Osteoblast (primary cell): ENCODE measurements at places on chromosomes 7 and 10.

GRCh38 chr10:4053940-4054339, 268.9 kb upstream of the KLF6 start:
- H3K27ac ChIP-seq: no peak overlapping the region
- no peak overlapping the region for H3K4me3 ChIP-seq
- peaks cover 5% of the 10 kb centered on the region for H3K4me1 ChIP-seq

- no peaks in the 10 kb centered on the region for H3K36me3 ChIP-seq
- DNase-seq: no peak
- H3K27ac ChIP-seq: no peak overlapping the region
- no peaks in the 10 kb centered on the region for H3K27me3 ChIP-seq
These were observed 199.2 kb upstream of the KIAA1217 start for GRCh38 chr10:24009736-24010135.

- H3K27me3 ChIP-seq: no peaks in the 10 kb centered on the region
- peaks cover 12% of the 10 kb centered on the region for H3K4me1 ChIP-seq
- H3K36me3 ChIP-seq: no peaks in the 10 kb centered on the region
- peak; percentile 62 for DNase-seq
- H3K27ac ChIP-seq: no peak overlapping the region
These were observed 3.4 kb downstream of the MMRN2 start for GRCh38 chr10:86953747-86954680.

GRCh38 chr7:102291056-102291915, 4.6 kb downstream of the SH2B2 start:
- no peaks in the 10 kb centered on the region for H3K36me3 ChIP-seq
- DNase-seq: peak; percentile 88
- no peak overlapping the region for H3K4me3 ChIP-seq
- peaks cover 9% of the 10 kb centered on the region for H3K4me1 ChIP-seq
- no peak overlapping the region for H3K27ac ChIP-seq

DNA sequence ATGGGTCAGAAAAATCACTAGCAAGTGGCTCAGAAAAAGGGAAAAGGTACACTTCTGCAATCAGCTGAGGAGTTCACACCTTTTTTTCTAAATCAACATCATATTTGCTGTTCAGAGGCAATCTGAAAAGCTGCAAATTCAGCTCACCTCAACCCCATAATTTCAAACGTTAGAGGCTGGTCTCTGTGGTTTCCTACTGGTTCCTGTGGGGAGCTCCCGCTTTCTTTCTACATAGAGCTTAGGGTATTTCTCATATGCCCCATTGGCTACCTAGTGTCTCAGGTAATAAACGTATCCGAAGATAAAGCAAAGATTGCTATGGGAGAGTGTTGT, 5.2 kb upstream of the ZNF22 start:
- no peak for DNase-seq
- H3K27me3 ChIP-seq: no peaks in the 10 kb centered on the region
- H3K36me3 ChIP-seq: no peaks in the 10 kb centered on the region
- H3K4me3 ChIP-seq: no peak overlapping the region
- H3K4me1 ChIP-seq: peaks cover 51% of the 10 kb centered on the region
- peak overlapping the region; percentile 78 for H3K27ac ChIP-seq

- H3K4me3 ChIP-seq: no peak overlapping the region
- peaks cover 3% of the 10 kb centered on the region for H3K36me3 ChIP-seq
- no peak for DNase-seq
These were observed 10.7 kb downstream of the INPP5A start for GRCh38 chr10:132548106-132548823.

- H3K27ac ChIP-seq: no peak overlapping the region
- no peaks in the 10 kb centered on the region for H3K4me1 ChIP-seq
- no peak overlapping the region for H3K4me3 ChIP-seq
- no peaks in the 10 kb centered on the region for H3K36me3 ChIP-seq
- DNase-seq: peak; percentile 50
- H3K27me3 ChIP-seq: peaks cover 2% of the 10 kb centered on the region
These were observed 2.7 kb downstream of the OPN4 start for GRCh38 chr10:86657011-86657395.

GRCh38 chr7:128151635-128152034, 89.4 kb upstream of the LEP start:
- H3K27me3 ChIP-seq: peaks cover 46% of the 10 kb centered on the region
- DNase-seq: no peak
- no peaks in the 10 kb centered on the region for H3K36me3 ChIP-seq
- H3K4me1 ChIP-seq: no peaks in the 10 kb centered on the region

GRCh38 chr7:55996856-55997500, 32.6 kb downstream of the NIPSNAP2 start:
- DNase-seq: no peak
- no peak overlapping the region for H3K4me3 ChIP-seq
- H3K36me3 ChIP-seq: peaks cover 12% of the 10 kb centered on the region
- H3K4me1 ChIP-seq: no peaks in the 10 kb centered on the region
- H3K27me3 ChIP-seq: no peaks in the 10 kb centered on the region
- H3K27ac ChIP-seq: no peak overlapping the region

DNA sequence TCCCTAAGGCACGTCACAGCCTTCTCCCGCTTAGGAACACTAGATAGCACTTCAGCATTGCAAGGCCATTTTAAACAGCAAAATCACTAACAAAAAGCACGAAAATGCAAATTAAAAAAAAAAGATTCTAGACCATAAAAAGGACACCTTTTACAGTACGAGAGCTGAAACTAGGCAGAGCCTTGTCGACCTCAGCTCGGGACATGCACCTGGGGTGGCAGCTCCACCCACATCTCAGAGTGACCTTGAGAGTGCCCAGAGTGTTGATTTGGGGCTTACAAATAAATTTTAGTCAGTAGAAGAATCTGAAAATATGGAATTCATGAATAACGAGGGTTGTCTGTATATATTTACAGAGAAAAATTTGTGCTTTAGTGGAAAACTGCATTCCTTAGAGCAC, 1.1 kb downstream of the MRPS24 start:
- no peaks in the 10 kb centered on the region for H3K27me3 ChIP-seq
- peak overlapping the region; percentile 78 for H3K4me3 ChIP-seq
- H3K4me1 ChIP-seq: peaks cover 34% of the 10 kb centered on the region
- DNase-seq: no peak
- peaks cover 18% of the 10 kb centered on the region for H3K36me3 ChIP-seq

DNA sequence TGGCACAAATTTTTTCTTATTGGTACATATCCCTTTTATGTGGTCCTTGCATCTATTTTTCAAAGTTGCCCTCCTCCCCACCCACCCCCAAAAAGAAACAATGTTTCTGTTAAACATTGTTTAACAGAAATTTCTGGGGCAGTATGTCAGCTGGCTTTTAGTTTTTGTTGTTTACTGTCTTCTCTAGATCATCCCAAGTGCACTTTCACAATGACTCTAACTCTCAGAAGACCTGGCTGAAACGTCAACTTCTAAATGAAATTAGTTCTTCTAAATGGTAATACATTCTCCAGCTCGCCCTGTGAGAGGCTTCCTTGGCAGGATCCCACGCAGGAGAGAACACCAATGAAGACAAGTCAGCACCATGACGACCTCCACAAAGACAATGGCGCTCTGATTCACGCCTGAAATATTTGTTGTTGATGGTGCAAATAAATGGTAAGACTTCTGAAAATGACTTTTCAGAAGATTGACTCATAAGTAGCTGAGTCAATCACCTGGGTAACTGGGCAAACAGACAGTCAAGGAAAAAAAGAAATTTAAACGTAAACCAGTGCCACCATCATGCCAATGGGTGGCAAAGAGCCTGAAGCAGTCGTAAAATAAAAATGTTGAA, 293.7 kb downstream of the FZD1 start:
- H3K4me1 ChIP-seq: peaks cover 13% of the 10 kb centered on the region
- peak overlapping the region; percentile 66 for H3K27ac ChIP-seq
- H3K36me3 ChIP-seq: no peaks in the 10 kb centered on the region
- DNase-seq: no peak
- H3K27me3 ChIP-seq: no peaks in the 10 kb centered on the region

DNA sequence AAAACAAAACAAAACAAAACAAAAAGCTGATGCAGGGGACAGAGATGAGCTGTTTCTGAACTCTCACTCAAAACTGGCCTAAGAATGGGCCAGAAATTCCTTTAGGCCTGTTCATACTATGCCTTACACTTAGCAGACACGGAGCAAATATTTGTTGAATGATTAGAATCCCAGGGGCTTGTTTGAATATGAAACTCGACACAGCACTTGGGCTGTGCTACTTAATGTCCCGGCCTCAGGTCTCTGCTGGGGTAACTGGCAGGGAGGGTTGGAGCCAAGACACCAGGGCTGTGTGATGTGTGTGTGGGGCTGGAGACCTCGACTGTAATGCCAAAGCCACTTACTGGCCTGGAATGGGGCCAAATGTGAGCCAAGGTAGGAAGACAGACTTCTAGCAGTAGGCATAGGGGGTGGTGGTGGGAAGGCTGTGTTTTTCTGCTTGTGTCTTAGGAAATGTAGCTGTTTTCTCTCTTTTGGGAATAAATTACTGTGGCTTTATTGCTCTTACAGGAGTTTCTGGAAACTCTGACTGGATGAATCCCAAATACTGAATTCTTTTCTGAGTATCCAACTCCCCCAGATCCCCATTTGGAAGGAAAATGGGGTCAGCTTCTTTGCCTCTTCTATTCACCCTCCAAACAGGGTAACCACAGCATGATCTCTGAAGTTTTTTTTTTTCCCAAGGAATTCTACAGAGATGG, 66.7 kb downstream of the EMX2 start:
- H3K27me3 ChIP-seq: peaks cover 15% of the 10 kb centered on the region
- peaks cover 18% of the 10 kb centered on the region for H3K4me1 ChIP-seq
- H3K36me3 ChIP-seq: no peaks in the 10 kb centered on the region
- H3K4me3 ChIP-seq: peak overlapping the region; percentile 58
- peak; percentile 94 for DNase-seq

DNA sequence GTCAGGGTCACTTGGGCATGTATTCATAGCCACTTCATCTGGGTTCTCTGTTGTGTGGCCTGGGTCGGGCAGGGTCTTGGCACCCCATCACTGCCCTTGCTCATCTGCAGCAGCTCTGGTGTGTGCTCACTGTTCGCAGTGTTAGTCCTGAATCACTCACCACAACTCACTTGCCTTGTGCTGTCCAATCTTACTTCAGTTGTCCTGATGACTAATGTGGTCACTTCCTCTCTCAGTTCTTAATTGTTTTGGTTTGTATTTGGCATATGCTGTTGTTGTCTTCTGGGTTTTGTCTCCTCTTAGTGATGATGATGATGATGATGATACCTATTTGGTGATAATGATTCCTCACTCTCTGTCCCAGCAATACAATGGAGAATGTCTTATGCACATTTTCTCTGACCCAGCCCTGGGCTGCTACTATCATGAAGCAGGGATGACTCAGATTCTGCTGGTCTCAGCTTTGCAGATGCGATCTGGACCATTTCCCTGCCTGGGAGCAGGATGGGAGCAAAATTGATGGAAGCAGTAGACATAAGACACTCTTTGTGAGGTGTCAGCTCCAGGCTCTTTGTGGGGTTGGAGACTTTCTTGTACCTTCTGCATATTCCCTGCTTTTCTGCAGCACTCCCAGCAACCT, 17.0 kb downstream of the ADRA2A start:
- no peak overlapping the region for H3K4me3 ChIP-seq
- no peaks in the 10 kb centered on the region for H3K36me3 ChIP-seq
- no peak overlapping the region for H3K27ac ChIP-seq
- H3K27me3 ChIP-seq: peaks cover 2% of the 10 kb centered on the region
- H3K4me1 ChIP-seq: no peaks in the 10 kb centered on the region

- no peaks in the 10 kb centered on the region for H3K4me1 ChIP-seq
- H3K4me3 ChIP-seq: no peak overlapping the region
- no peaks in the 10 kb centered on the region for H3K36me3 ChIP-seq
- DNase-seq: no peak
These were observed 132.9 kb downstream of the FAM204A start for GRCh38 chr10:118209215-118209614.

DNA sequence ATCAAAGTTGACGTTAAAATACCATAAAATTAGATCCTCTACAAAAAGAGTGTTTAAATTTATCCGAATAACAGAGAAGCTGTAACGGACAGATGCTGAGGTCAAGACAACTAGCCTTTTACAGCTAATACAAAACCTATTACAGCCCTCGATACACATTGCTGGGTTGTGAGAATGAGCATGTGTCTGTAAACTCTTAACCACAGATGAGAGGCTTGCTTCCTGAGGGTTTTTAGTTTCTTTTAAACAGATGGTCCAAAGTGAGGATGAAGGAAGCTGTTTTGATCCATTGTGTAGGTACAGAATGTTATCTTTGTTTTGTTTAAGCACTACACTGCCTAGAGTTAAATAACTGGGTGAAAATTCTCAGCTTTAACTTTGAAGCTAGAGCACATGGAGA, 578.2 kb downstream of the PARD3 start:
- no peak overlapping the region for H3K4me3 ChIP-seq
- H3K36me3 ChIP-seq: no peaks in the 10 kb centered on the region
- peaks cover 11% of the 10 kb centered on the region for H3K4me1 ChIP-seq

DNA sequence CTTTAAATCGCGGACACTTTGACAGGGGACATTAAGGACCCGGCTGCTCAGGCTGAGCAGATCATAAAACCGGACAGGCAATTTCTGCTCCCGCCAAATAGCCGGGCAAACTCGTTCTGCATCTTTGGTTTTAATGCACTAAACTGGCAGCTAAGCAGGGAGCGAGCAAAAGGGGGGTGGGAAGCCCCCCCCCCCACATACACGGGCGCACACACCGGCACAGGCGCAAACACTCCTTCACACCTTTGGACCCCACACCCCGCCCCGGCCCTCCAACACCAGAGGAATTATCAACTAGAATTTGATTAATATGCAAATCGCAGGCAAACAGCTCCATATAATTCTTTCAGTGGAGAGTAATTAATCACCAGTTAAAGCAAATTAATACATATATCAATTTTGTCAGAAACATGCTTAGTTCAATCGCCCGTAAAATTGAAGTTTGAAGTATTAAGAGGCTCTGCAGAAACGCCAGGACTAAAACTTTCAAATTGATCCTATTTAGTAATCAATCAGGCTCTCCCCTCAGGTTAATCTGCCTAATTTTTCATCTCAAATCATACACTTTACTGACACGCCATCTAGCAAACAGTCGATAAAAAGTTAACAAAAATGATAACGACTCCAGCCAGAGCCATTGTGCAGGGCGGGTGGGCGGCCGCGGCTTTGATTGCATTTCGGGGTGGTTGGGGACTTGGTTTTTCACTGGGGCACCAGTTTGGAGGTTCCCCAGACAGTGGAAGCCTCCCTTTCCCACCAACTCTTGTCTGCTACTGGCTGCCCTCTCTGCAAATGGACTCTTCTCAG, 9.9 kb downstream of the LBX1 start:
- peak; percentile 76 for DNase-seq
- no peak overlapping the region for H3K27ac ChIP-seq
- no peaks in the 10 kb centered on the region for H3K36me3 ChIP-seq

DNA sequence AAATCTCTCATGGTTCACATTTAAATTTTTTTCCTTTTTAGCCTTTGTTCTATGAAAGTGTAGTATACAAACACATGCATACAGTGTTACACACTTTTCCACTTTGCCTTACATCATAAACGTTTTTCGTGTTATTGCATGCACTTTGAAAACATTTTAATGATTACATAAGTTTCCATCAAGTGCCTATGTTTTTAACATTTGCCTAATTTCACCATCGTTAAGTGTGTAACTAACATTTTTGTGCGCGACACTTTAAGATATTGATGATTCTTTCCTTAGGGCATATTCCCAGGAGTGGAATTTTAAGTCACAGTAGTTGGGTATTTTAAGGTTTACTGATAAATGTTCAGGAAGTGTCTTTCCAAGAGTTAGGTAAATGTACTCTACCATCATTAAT, 1.5 kb upstream of the FRAT2 start:
- no peak overlapping the region for H3K27ac ChIP-seq
- no peaks in the 10 kb centered on the region for H3K36me3 ChIP-seq
- H3K27me3 ChIP-seq: peaks cover 34% of the 10 kb centered on the region
- H3K4me3 ChIP-seq: no peak overlapping the region

GRCh38 chr7:82975811-82976468, 186.7 kb downstream of the PCLO start:
- H3K27ac ChIP-seq: no peak overlapping the region
- no peaks in the 10 kb centered on the region for H3K36me3 ChIP-seq
- DNase-seq: no peak
- H3K4me1 ChIP-seq: no peaks in the 10 kb centered on the region
- H3K4me3 ChIP-seq: no peak overlapping the region

GRCh38 chr7:105896407-105896911, 20.1 kb upstream of the ATXN7L1 start:
- no peak for DNase-seq
- no peak overlapping the region for H3K4me3 ChIP-seq
- no peaks in the 10 kb centered on the region for H3K4me1 ChIP-seq
